Choroid plexus epithelial cell (primary cell): ENCODE measurements at places on chromosomes 13 and 19.

DNA sequence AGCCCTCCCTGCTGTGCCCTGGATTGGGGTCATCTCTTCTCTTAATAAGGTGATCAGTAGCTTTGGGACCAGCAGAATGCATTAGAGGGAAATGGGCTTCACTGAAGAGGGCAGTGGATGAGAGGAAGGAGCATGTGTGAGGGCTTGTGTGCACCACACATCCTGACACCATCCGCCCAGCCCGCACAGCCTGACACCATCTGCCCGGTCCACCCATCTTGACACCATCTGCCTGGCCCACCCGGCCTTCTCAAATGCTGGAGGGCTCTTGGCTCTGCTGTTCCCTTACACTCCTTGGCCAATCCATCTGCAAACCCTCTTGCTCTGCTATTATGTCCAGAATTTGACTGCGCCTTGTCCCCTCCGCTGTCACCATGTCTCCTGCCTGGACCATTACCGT is 41.8 kb downstream of the BICRA start:
- DNase-seq = no peak

DNA sequence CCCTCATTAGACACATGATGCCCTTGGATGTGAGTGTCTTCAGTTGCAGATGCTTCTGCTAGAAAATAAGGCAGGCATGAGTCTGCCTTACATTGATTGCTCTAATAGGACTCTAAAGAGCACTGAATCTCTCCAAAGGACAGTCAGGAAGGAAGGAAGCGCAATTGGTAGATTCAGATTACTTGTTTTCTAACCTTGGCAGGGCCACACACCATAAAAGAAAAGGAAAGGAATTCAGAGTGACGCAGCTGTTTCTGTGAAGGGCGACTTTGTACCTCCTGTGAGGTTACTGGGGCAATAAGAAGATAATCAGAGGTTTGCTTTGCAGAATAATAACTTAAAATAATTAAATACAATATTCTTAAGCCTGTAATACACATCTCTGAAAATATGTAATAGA is 48.0 kb downstream of the FRY start:
- DNase-seq = no peak

- no peak for DNase-seq
These were observed 461.7 kb downstream of the KLF12 start for GRCh38 chr13:73672492-73672891.

DNA sequence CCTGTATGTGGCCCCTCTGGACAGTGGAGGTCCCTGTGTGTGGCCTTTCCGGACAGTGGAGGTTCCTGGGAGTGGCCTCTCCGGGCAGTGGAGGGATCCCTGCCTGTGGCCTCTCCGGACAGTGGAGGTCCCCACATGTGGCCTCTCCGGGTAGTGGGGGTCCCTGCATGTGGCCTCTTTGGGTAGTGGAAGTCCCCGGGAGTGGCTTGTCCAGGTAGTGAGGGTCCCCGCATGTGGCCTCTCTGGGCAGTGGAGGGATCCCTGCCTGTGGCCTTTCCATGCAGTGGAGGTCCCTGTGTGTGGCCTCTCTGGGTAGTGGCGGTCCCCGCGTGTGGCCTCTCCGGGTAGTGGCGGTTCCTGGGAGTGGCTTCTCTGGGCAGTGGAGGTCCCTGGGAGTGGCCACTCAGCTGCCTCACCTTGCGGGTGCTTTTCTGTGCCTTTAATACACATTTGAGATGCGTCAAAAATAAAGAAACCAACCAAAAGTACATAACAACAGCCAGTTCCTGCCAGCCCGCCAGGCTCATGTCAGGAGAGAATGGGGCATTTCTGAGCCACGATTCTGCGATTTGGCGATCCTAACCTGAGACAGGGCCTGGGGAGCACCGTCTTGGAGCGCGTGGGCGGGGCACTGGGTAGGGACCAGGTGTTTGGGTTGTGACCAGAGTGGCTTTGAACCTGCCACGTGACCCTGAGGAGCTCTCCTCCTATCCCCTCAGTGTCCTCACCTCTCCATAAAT is 194.7 kb downstream of the ZNF536 start:
- no peak for DNase-seq

- no peak for DNase-seq
These were observed 197.1 kb downstream of the VWA8 start for GRCh38 chr13:41763782-41764181.

DNA sequence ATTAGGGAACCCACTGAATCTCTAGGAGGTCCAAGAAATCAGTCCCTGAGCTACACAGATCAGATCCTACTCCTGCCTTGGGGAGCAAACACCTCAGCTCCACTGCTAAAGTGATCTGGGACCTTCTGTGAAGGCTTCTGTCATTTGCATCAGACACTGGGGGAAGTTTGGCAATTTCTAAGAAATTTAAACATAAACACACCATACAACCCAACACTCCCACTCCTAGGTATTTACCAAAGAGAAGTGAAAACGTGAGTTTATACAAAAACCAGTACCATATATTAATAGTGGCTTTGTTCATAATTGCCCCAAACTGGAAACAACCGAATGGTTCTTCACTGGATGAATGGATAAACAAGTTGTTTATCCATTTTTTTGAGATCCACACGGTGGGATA is 7.3 kb upstream of the TYROBP start:
- no peak for DNase-seq
